ENCODE measurements at places on chromosomes 12 and 14. TPM values are rescaled to one million over a fixed set of nuclear protein-coding genes. Genes with fewer than 3 reads are reported as not detected.

Gene LMNTD1
- not detected for total RNA-seq

Gene ERBB3
- 145 TPM for total RNA-seq

DNA sequence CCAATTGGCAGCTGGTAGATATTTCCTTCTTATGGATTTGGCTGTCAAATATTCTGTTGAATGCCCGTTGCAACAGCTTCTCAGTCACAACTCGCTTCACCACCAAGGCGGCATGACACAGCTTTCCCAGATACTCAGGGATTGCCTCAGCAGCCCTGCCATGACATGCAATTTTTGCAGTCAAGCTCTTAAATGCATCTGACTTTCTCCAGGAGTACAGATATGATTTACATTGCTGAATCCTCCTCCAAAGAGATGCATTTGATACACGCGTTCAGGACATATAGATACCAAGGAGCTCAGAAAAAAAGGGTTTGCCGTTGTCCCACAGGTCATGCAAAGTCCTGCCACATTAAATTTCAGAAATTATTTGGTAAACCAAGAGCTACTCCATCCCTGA lies 6.5 kb downstream of the KRT5 start:
- DNase-seq, result peak; percentile 59

DNA sequence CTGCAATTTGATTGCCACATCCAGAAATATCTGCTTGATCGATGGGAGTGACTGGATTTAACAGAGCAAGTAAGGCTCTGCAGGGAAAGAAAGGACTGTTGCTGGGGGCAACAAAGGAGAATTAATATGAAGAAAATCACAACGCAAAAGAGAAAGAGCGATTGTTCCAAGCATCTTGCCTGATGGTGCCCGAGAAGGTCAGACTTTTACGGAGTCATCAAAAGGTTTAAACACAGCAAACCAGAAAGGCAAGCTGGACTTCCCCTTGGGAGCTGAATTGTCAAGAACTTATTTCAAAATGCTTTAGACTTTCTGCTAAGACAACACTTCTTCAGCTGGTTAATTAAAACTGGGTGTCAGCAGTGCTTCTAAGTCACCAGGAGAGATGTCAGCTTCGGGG lies 791.5 kb downstream of the MED13L start:
- DNase-seq, result no peak

Gene TAS2R14
- 1.8 TPM for total RNA-seq

DNA sequence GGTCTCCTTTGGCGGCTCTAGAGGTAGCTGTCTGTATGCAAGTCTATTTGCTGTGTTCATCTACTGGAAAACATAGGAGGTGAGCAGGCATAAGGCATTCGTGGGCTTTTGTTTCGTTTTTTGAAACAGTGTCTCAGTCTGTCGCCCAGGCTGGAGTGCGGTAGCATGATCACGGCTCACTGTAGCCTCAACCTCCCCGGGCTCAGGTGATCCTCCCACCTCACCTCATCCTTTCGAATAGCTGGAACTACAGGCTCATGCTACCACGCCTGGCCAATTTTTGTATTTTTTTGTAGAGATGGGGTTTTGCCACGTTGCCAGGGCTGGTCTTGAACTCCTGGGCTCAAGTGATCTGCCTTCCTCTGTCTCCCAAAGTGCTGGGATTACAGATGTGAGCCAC lies 27.5 kb downstream of the FLVCR2 start:
- no peak for DNase-seq

Gene SPTLC2
- 68.4 TPM for total RNA-seq

DNA sequence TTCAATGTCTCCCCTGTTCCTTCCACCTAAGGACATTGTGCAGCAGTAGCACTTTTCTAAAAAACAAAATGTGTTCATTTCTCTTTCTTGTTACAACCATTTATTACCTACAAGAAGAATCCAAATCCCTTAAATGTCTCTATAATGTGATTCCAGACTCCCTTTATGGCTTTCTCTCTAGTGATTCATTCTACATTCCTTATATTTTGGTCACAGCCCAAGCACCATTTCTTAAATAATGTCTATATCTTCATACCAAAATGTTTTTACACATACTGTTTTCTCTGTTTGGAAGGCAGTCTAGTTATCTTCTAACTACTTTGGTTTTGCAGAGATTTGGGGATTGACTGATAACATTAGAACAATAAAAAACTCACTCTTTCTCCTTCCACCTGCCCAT lies 1037.3 kb upstream of the FLRT2 start:
- no peak for DNase-seq

- no peak for DNase-seq
Measured at GRCh38 chr12:128387811-128388422, 120.9 kb downstream of the TMEM132C start.

Gene AKAP6
- 2.8 TPM for total RNA-seq

GRCh38 chr12:10966314-10966713 lies 20.4 kb downstream of the TAS2R50 start:
- no peak for DNase-seq

GRCh38 chr14:31489691-31490090 lies 1.9 kb upstream of the GPR33 start:
- no peak for DNase-seq

DNA sequence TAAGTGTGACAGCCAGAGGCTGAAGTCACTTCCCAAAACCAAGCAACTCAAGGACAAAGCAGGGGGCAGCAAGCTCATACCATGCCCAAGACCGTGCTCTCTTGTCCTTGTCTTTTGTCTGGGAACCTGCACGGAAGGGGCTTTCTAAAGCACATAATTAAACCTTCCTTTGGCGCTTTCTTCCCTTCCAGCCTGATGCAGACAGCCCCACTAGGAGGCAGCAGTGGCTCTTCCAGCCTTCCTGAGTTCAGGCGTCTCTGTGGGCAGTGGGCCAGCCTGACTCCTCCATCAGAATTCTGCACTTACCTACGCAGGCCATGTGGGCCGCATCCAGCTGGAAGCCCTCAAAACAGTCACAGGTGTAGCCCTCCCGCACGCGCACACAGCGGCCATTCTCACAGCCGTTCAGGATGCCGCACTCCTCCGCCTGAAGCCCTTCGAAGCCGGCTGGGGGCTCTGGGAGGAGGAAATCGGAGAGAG lies 7.6 kb downstream of the ISCA2 start:
- no peak for DNase-seq

GRCh38 chr12:58372298-58372697 lies 430.9 kb downstream of the ATP23 start:
- DNase-seq, result no peak

DNA sequence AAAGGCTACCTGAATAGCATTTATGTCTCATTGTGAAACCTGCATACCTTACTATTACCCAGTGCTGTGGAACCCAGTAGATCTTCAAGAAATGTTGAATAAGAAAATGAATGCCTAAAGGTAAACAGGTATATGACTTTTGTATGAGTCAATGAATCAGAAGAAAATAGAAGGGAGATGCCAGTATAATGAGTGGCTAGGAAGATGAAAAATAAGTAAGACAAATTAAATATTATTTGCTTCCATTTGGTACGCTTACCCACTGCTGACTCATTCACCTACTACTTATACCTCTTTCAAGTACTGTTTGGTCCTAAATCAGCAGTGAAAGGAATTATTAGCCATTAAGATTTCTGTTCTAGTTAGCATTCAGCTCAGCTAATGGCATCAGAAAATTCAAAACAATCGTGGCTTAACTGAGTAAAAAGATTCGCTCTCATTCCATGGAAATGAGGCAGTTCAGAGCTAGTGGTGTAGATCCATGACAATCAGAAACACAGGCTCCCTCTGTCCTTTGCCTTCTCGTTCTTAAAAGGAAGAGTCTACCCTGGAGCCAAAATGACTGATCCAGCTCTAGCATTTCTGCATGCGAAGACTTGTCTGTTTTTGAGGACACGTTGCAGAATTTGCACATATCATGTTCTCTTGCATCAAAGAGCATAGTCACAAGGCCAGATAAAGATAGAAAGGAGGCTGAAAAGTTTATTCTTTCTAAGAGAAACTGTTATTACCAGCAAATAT lies 705.8 kb upstream of the USP15 start:
- DNase-seq, result no peak

Gene DHRS4L2
- 22.8 TPM for total RNA-seq

DNA sequence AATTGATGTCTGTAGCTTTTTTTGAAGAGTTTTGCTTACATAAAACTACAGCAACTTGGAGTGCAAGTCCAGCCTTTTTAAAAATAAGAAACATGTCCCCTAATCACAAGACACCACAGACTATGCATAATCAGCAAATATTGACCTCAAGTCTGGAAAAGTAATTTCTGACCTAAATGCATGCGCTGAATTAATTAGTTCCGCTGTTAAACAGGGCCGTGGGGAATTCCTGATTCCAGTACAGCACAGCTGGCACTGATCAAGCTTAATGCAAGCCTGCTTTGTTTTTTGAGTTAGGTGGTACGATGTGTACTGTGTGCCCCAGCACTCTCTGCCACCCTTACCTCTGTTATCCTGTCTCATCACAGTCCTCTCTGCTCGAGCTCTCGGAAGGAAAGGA lies 9.2 kb downstream of the MLH3 start:
- no peak for DNase-seq

Gene GSC
- not detected for total RNA-seq

Gene FAM186B
- total RNA-seq, result 1.7 TPM

GRCh38 chr12:104142543-104142942 lies 4.5 kb upstream of the NFYB start:
- no peak for DNase-seq

GRCh38 chr12:44603701-44604100 lies 272.4 kb downstream of the NELL2 start:
- DNase-seq, result no peak

Gene RFLNA
- total RNA-seq, result not detected

- no peak for DNase-seq
Measured at GRCh38 chr14:104431351-104431928, 148.1 kb upstream of the C14orf180 start.

DNA sequence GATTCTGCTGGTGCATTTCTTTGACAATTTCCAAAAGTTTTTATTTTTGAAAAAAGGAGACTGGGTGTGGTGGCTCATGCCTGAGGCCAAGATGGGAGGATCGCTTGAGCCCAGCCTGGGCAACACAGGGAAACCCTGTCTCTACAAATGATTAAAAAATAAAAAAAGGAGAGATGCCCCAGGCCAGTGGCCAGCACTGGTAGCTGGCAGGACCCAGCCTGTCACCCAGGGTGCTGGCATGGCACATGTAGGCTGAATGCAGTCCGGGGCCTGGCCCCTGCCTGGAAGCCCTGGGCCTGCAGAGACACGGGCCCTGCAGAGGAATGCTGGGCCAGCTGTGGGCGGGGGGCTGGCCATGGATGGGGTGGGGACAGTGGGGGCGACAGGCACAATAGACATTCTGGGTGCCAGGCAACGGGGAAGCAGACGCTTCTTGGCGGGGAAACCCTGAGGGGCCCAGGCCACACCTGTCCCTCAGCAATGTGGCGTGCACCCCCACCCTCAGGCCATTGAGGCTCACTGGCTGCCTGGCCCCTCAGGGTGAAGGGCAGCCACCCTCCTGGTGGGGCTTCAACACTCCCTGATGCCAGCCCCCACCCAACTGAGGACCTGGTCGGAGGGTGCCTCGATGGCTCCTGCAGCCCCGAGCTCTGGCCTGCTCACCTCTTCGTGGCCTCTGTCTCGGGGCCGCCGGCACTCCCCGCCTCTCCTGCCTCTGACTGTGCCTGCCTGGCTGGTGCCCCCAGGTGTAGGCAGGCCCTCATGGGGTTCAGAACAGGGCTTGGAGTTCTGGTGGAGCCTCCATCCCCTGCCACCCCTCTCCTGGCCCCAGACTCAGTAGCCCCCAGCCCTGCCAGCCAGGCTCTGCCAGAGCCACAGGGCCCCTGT lies 12.1 kb downstream of the TRMT61A start:
- DNase-seq, result no peak

GRCh38 chr12:67996347-67996746 lies 7.1 kb downstream of the IFNG-AS1 start:
- DNase-seq, result no peak

DNA sequence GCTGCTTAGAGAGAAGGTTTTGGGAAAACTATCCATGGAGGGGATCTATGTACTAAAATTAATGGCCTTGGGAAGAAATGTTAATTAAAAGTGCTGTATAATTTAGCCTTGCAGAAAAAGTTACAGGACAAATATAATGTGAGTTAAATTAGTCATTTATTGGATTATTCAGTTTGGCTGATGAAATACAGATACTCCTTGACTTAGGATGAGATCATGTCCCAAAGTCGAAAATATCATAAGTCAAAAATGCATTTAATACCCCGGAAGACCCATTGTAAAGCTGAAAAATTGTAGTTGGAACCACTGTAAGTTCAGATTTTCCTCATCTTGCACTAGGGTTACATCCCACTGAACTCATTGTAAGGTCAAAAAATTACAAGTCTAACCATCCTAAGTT lies 9.7 kb downstream of the RTRAF start:
- no peak for DNase-seq

Gene SLC5A8
- not detected for total RNA-seq

GRCh38 chr12:53036802-53037201 lies 13.1 kb upstream of the TNS2 start:
- no peak for DNase-seq

GRCh38 chr12:50102646-50103309 lies 1.0 kb upstream of the GPD1 start:
- DNase-seq, result no peak

GRCh38 chr12:49545815-49546214 lies 7.0 kb downstream of the KCNH3 start:
- no peak for DNase-seq

- DNase-seq, result no peak
Measured at GRCh38 chr14:72532686-72533454, 361.0 kb downstream of the DPF3 start.

Gene STON2
- total RNA-seq, result 6.2 TPM

DNA sequence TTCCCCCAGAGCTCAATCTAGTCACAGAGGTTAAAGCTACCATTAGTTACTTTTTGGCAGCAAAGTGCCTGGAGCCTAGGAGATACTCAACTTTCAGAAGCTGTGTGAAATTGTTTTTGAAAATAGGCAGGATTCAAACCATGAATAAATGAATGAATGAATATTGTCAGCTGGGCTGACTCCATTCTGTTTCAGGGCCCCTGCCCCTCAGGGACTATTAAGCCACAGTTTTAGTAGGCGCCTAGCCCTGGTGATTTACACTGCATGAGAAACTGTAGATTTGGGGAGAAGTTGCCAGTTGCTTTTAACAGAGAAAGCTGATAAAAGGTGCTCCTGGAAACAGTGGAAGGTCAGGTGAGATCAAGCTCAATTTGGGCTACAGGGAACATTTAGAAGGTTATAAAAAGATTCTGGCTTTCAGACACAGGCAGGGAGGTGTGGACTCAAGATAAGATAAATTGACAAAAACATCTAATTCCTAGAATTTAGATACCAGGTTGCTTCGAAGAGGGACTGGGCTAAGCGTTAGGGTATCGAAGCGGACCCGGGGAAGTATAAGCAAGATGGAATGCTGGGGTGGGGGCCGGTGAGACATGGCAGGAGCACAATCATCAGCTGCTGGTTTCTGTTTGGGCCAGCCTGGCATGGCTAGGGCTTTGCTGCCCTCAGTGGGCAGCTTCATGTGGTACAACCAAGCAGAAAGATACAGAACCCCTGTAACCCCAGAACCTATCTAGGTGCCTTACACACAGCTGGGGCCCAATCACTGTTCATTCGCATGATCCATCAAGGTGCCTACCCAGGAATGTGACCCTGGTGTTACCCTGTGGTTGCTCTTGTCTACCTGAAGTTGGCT lies 14.9 kb upstream of the CELA1 start:
- DNase-seq, result no peak

- no peak for DNase-seq
Measured at GRCh38 chr14:22188318-22188717, 400.7 kb downstream of the DAD1 start.
